ENCODE measurements at places on chromosomes 6 and 20.

- no peaks in the 10 kb centered on the region for H3K36me3 ChIP-seq
- H3K27ac ChIP-seq: no peak overlapping the region
- no peak overlapping the region for H3K4me3 ChIP-seq
- DNase-seq: no peak
- peaks cover 50% of the 10 kb centered on the region for H3K4me1 ChIP-seq
Observed at GRCh38 chr6:108168090-108168463, 2.3 kb downstream of the NR2E1 start.

- no peaks in the 10 kb centered on the region for H3K27me3 ChIP-seq
- no peak overlapping the region for H3K27ac ChIP-seq
- H3K4me3 ChIP-seq: no peak overlapping the region
Observed at GRCh38 chr6:45921691-45922281, 93.9 kb downstream of the CLIC5 start.

DNA sequence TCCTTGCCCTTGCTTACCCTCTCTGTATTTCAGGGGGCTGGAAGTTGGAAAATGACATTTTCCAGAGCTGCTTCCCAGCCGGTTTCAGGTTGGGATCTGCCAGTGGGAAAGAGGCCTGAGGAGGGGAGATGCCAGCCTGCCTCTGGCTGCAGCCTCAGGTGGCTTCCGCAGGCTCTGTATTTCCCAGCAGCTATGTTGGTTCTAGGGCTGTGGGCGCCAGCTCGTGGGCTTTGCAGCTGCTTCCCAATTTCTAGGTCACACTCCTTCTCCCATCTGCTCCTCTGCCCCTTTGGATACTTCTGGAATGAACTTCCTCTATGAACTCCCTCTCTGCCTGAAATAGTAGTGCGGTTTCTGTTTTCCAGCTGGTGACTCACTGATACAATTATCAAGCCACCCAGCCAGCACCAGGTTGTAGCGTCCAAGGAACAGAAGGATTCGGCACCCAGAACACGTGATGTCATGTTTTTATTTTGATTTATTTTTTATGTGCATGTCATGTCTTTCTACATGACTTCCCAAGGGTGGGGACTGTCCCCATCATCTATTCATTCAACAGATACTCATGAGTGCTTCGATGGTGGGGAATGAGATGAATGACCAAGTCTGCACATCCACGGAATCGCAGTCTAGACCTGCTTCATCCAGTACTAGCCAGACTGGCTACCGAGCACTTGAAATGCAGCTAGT, 38.0 kb downstream of the TGM2 start:
- H3K27me3 ChIP-seq: no peaks in the 10 kb centered on the region
- peak overlapping the region; percentile 64 for H3K27ac ChIP-seq
- H3K4me3 ChIP-seq: no peak overlapping the region
- H3K4me1 ChIP-seq: peaks cover 32% of the 10 kb centered on the region

- DNase-seq: no peak
- H3K4me3 ChIP-seq: no peak within 1 kb of the TSS
- no peak within 1 kb of the TSS for H3K27ac ChIP-seq
- H3K36me3 ChIP-seq: no peaks in the 10 kb centered on the region
Observed at GRCh38 chr6:73394577-73395354, at the start of gene DDX43. DDX43 (plus strand) TSS chr6:73394828; CDS start chr6:73394906, 78 bp downstream.

GRCh38 chr6:2663123-2663522, 87.6 kb downstream of the MYLK4 start:
- H3K4me3 ChIP-seq: no peak overlapping the region
- DNase-seq: no peak
- H3K36me3 ChIP-seq: no peaks in the 10 kb centered on the region
- no peaks in the 10 kb centered on the region for H3K27me3 ChIP-seq

GRCh38 chr6:140062043-140063020, 687.9 kb upstream of the CITED2 start:
- no peaks in the 10 kb centered on the region for H3K36me3 ChIP-seq
- peaks cover 6% of the 10 kb centered on the region for H3K4me1 ChIP-seq
- H3K27me3 ChIP-seq: no peaks in the 10 kb centered on the region
- peak overlapping the region; percentile 82 for H3K27ac ChIP-seq
- DNase-seq: peak; percentile 39

- no peak for DNase-seq
- H3K27me3 ChIP-seq: no peaks in the 10 kb centered on the region
- no peak overlapping the region for H3K27ac ChIP-seq
- no peaks in the 10 kb centered on the region for H3K36me3 ChIP-seq
- H3K4me3 ChIP-seq: no peak overlapping the region
Observed at GRCh38 chr6:156876302-156876701, 99.1 kb downstream of the ARID1B start.

DNA sequence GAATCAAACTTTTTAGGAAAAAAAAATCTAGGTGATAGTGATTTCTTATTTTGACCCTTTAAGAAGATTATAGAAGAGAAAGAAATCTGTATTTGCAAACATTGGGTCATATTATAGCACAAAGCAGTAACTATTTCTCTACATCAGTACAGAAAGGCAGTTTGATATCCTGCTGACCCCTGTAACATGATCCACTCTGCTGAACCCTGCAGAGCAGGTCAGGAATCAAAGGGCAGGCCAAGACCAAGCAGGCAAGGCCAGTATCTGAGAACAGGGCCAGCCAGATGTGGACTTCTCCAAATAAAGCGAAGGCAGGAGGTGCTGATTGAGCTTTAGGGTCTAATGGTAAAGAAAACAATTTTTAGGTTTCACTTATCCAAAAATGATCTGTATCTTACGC, 239.4 kb downstream of the PTPRK start:
- no peaks in the 10 kb centered on the region for H3K27me3 ChIP-seq
- no peak for DNase-seq
- H3K27ac ChIP-seq: no peak overlapping the region

- H3K4me1 ChIP-seq: peaks cover 9% of the 10 kb centered on the region
- no peak overlapping the region for H3K27ac ChIP-seq
- no peak overlapping the region for H3K4me3 ChIP-seq
- no peak for DNase-seq
- H3K36me3 ChIP-seq: no peaks in the 10 kb centered on the region
Observed at GRCh38 chr6:7000825-7001777, 106.7 kb upstream of the RREB1 start.

- H3K4me3 ChIP-seq: no peak overlapping the region
- no peaks in the 10 kb centered on the region for H3K36me3 ChIP-seq
- H3K27ac ChIP-seq: no peak overlapping the region
- DNase-seq: no peak
Observed at GRCh38 chr6:138336221-138336620, 41.5 kb upstream of the SMIM28 start.

Data from hepatocyte (in vitro differentiated cells).